Esophagus squamous epithelium (tissue), 5 donors: ENCODE measurements at places on chromosomes 13 and 19.
A peak's percentile ranks its signal among the peaks of the same experiment; 100 is the strongest.

- no peaks in the 10 kb centered on the region for H3K27me3 ChIP-seq
- no peak for DNase-seq
Measured at GRCh38 chr13:59360916-59361315, 802.8 kb downstream of the DIAPH3 start.

DNA sequence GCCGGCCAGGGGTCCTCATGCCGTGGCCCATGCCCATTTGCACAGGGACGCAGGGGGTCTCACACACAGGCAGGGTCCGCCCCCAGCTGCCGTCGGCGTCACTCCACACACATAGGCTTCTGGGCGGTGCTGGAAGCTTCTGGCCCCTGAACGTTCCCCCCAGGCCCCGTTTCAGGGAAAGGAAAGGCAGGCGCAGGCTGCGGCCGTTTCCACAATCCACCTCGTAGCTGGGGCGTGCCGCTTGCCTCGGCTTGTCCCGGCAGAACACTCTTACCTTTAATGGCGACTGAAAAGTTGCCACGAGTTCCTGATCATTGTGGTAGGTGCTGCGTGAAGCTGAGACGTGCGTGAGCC, 53.4 kb downstream of the MCF2L start:
- H3K27me3 ChIP-seq: no peaks in the 10 kb centered on the region
- no peaks in the 10 kb centered on the region for H3K36me3 ChIP-seq
- peak overlapping the region; percentile 55 for H3K27ac ChIP-seq
- DNase-seq: no peak
- peaks cover 23% of the 10 kb centered on the region for H3K4me1 ChIP-seq
- H3K4me3 ChIP-seq: peak overlapping the region; percentile 16

DNA sequence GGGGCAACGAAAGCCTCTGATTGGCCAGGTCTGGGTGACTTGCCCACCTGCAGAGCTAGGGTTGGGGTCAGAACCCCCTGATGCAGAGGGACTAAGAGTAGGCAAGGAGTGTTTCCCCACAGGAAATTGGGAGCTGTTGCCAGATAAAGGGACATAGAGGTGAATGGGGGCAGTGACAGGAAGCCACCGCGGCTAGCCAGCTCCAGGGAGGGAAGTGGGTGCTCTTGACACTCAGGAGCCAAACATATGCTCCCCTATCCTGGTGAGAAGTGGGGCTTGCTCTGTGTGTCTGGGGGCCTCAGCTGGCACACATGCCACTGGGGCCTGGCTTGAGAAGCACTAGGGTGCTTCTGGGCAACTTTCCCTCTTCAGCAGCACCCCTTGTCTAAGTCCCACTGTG, 26.0 kb downstream of the WDR88 start:
- H3K27me3 ChIP-seq: no peaks in the 10 kb centered on the region
- DNase-seq: no peak
- H3K27ac ChIP-seq: no peak overlapping the region
- no peak overlapping the region for H3K4me3 ChIP-seq
- H3K36me3 ChIP-seq: no peaks in the 10 kb centered on the region

- H3K27me3 ChIP-seq: no peaks in the 10 kb centered on the region
- no peak overlapping the region for H3K4me3 ChIP-seq
- H3K36me3 ChIP-seq: no peaks in the 10 kb centered on the region
- no peaks in the 10 kb centered on the region for H3K4me1 ChIP-seq
- DNase-seq: no peak
Measured at GRCh38 chr13:76750126-76750525, 136.1 kb downstream of the KCTD12 start.

DNA sequence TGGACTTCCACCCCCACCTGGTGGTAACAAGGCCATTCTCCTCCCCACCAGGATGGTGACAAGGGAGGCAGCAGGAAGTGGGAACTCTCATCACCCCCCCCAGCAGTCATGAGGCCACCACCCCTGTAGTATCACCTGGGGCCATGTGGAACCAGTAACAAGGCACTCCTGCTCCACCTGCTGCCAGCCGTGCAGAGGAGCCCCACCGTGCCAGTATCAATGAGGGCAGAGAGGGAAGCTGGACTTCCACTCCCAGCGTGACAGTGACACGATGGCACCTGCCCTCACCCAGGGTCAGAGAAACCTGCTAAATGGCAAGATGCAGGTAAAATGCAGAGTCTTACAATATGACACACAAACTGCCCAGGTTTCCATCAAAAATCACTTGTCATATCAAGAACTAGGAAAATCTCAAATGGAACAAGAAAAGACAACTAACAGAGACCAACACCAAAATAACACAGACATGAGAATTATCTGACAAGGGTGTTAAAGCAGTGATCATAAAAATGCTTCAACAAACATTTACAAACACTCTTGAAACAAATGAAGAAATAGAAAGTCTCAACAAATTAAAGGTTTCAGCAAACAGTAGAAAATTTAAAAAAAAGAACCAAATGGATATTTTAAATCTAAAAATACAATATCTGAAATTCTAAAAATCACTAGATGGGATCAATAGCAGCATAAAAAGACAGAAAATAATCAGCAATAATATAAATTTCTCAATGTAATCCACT, 9.1 kb upstream of the SPACA7 start:
- H3K27ac ChIP-seq: no peak overlapping the region
- no peak overlapping the region for H3K4me3 ChIP-seq
- no peak for DNase-seq

- H3K36me3 ChIP-seq: no peaks in the 10 kb centered on the region
- no peak overlapping the region for H3K27ac ChIP-seq
- no peaks in the 10 kb centered on the region for H3K4me1 ChIP-seq
- no peak for DNase-seq
- no peaks in the 10 kb centered on the region for H3K27me3 ChIP-seq
Measured at GRCh38 chr19:40128991-40129390, 38.2 kb upstream of the ZNF780A start.

- H3K4me1 ChIP-seq: peaks cover 12% of the 10 kb centered on the region
- H3K27me3 ChIP-seq: no peaks in the 10 kb centered on the region
- no peak for DNase-seq
- H3K4me3 ChIP-seq: no peak overlapping the region
- no peaks in the 10 kb centered on the region for H3K36me3 ChIP-seq
Measured at GRCh38 chr13:113969311-113969972, 4.4 kb downstream of the C13orf46 start.

GRCh38 chr13:97372936-97373335, 61.0 kb upstream of the RAP2A start:
- no peak for DNase-seq
- H3K4me3 ChIP-seq: no peak overlapping the region
- peaks cover 12% of the 10 kb centered on the region for H3K36me3 ChIP-seq
- no peak overlapping the region for H3K27ac ChIP-seq

DNA sequence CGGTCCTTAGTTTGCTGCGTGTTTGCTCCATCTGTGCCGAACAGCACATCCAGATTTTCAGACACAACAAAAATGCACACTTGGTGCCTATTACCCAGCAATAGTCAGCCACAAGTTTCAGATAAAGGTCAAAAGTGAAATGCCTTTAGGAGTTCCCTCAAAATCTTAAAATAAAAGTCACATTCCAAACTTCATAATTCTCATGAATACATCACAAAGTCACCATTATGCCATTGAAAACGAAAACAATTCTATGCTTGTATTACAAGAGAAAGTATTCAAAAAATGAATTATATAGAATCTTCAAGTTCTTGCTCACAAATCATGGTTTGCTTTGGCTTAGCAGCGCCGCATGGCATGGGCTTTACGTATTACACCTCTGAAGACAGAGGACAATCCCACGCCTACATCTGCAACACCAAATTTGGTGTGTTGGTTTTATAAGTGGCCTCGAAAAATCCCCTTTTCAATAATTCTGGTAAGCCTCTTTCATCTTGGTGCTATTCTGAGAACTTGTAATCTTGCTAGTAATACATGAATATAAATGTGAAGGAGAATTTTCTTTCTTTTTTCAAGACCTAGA, 26.6 kb downstream of the COL4A1 start:
- H3K4me3 ChIP-seq: no peak overlapping the region
- H3K36me3 ChIP-seq: no peaks in the 10 kb centered on the region
- H3K4me1 ChIP-seq: peaks cover 74% of the 10 kb centered on the region
- H3K27me3 ChIP-seq: no peaks in the 10 kb centered on the region

- H3K27ac ChIP-seq: no peak overlapping the region
- no peaks in the 10 kb centered on the region for H3K36me3 ChIP-seq
- H3K4me1 ChIP-seq: peaks cover 15% of the 10 kb centered on the region
- H3K4me3 ChIP-seq: no peak overlapping the region
Measured at GRCh38 chr19:46218160-46218559, 11.4 kb upstream of the IGFL1 start.

DNA sequence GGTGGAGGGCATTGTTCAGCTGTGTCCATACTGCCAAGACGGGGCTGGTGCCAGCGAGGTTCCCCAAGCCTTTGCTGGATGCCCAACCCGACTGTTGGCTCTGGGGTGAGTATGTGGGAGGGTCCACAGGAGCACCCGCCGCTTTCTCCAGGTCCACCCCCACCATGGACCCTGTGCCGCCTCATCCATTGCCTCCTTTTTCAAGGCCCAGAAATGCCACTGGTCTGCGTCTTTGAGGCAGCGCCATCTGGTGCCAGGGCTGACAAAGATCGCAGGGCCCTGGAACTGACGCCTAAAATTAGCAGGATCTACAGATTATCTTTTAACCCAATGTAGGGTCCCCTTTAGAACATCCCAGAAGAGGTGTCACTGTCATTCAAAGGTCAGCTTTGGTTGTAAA, 34.6 kb downstream of the NFIX start:
- no peaks in the 10 kb centered on the region for H3K27me3 ChIP-seq
- peaks cover 7% of the 10 kb centered on the region for H3K36me3 ChIP-seq
- peaks cover 86% of the 10 kb centered on the region for H3K4me1 ChIP-seq
- H3K27ac ChIP-seq: peak overlapping the region; percentile 98
- H3K4me3 ChIP-seq: no peak overlapping the region

DNA sequence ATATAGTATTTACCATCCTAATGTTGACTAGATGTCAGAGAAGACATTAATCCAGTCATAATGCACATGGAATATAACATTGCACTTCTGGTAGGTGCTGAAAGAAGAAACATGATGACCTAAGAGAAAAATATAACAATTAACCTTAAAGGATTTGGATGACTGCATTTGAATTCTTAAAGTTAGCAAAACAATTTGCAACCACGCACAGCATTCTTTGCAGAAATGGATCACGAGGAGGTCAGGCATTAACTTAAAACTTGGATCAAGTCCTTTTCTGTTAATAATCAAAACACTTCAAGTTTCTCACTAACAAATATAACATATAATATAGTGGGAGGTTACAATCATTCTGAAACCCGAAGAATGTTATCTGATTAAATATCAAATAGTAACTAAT, 525.0 kb upstream of the SLITRK6 start:
- no peaks in the 10 kb centered on the region for H3K4me1 ChIP-seq
- no peak overlapping the region for H3K27ac ChIP-seq
- H3K36me3 ChIP-seq: no peaks in the 10 kb centered on the region

DNA sequence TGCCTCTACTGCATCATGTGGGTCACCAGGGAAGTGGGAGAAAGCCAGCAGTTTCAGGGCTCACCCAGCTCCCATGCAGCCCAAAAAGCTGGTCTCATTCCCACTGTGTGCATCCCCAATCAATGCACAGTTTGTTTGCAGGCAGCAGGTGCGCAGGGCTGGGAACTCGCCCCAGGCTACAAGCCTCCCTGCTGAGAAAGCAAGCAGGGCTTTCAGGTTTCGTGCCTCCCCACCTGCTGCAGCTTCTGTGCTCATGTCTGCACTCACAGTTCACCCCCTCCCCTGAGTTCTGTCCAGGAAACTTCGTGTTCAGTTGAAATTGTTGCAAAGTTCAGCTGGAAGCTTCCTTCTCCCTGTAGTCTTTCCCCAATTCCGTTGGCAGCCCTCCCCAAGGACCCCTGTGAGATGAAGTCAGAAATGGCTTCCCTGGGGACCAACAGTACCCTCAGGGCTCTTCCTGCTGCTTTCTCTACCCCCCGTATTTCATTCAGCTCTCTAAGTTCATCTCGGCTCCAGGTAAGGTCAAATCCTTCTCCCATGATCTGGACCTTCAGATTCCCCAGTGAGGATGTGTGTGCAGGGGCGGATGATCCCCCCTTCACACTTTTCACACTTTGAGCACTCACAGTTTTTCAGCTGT, 10.3 kb upstream of the KLK3 start:
- H3K27ac ChIP-seq: no peak overlapping the region
- no peak for DNase-seq
- H3K36me3 ChIP-seq: no peaks in the 10 kb centered on the region
- H3K4me1 ChIP-seq: no peaks in the 10 kb centered on the region

DNA sequence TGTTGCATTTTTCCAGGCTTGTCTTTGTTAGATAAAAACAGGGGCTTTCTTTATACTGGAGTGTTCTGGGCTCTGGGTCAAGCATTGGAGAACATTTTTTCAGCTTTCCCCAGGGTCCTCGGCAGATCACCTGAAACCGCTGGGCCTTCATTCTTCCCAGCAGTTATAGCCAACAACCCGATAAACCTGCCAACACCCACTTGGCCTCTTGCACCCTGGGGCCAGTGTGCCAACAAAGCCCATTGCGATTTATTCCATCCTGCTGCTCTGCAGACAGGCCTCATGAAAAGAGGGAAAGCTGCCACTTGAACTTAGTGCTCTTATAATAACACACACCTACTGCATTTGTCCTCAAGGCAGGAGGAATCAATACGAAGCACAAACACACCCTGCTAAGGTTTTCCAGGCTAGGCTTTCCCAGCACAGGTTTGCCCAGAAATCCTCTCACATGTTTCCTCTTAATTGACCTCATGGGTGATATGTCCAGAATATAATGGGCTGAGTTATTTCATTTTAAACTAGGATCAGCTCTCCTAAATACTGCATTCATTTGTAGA, 669.3 kb downstream of the LIG4 start:
- DNase-seq: no peak
- H3K36me3 ChIP-seq: no peaks in the 10 kb centered on the region
- H3K4me3 ChIP-seq: no peak overlapping the region
- H3K27ac ChIP-seq: no peak overlapping the region
- no peaks in the 10 kb centered on the region for H3K4me1 ChIP-seq
- no peaks in the 10 kb centered on the region for H3K27me3 ChIP-seq

DNA sequence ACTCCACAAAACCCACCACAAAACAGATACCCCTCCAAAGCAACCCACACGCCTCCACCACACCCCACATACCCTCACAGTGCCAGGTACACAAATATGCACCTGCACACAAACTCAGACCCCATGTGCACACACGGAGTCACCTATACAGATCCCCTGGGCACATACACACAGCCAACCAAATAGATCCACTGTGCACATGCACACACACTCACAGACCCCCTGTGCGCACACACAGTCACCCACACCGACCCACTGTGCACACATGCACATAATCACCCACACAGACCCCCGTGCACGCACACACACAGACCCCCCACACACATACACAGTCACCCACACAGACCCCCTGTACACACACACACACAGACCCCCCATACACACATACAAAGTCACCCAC, 107.8 kb downstream of the HSPH1 start:
- DNase-seq: no peak
- no peak overlapping the region for H3K27ac ChIP-seq
- no peak overlapping the region for H3K4me3 ChIP-seq
- peaks cover 3% of the 10 kb centered on the region for H3K27me3 ChIP-seq

DNA sequence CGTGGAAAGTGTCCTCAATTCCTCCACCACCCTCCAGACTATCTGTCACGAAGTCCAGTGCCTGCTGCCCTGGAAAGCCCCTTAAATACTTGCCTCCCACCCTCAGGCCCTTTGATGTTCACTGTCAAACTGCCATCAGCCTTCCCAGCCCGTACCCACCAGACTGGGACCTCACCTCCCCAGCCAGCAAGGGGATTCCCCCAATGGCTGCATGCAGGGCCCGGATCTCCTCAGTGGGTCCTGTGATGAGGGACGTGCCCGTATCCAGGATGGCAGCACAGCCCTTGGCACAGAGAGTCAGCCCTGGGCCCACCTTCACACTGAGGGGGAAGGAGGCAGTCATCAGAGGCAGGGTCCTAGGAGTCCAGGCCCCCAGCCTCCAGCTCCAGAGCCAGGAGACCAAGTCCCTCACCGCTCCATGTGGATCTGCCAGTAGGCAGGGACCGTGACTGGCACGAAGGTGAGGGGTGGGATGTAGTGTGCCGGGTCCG, 6.1 kb downstream of the NAPSA start:
- H3K36me3 ChIP-seq: no peaks in the 10 kb centered on the region
- peaks cover 25% of the 10 kb centered on the region for H3K4me1 ChIP-seq
- H3K4me3 ChIP-seq: no peak overlapping the region
- H3K27ac ChIP-seq: no peak overlapping the region
